ENCODE measurements at places on chromosomes 1 and 21.

GRCh38 chr1:193356249-193356648 is 169.8 kb upstream of the B3GALT2 start:
- no peak for DNase-seq

DNA sequence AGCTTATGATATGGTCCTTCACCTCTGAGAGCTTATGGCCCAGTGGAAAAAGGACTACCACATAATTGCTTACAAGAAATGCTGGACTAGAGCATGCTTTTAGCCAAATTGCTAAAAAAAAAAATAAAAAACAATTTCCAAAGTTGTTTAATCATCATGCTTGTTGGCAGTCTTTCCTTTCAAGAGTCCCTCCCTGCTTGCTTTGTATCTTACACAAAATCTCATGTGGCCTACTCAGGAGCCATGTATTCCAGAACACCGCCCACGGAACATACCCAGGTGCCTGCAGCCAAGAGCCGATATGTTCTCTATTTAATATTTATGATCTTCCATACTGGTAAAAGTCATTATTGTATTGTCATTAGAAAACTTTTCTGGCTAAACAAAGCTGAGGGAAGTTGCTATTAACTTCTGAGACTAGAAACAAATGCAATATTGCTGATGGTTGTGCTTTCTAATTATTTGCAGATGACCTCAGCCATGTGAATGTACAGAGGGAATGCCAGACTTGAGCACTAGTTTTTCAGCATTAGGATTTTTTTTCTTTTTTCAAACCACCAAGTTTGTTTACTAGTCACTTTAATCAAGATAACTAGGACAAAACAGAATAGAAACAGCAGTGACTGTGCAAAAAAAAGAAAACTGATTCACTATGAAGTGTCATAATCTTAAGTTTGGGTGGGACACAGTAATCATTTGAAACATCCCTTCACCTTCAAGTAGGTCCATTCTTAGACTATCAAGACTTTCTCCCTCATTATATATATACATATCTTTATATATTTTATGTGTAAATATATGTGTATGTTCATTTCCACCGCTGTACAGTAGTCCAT is 129.3 kb upstream of the GORAB start:
- no peak for DNase-seq

DNA sequence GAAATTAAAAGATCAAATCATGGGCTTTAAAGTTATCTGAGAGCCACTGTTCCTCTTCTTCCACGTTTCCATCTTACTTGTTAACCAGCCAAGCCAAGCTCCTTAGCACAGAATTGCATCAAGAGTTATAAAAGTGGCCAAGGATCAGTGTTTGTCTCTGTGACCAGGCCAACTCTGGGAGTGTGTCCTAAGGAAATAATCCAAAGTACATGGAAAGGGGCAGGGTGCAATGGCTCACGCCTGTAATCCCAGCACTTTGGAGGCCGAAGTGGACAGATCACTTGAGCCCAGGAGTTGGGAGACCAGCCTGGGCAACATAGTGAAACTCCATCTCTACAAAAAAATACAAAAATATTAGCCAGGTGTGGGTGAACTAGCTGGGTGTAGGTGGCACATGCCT is 10.0 kb upstream of the MPZL1 start:
- no peak for DNase-seq

- DNase-seq, result peak; percentile 61
Observed at GRCh38 chr1:19124273-19124672, 85.8 kb downstream of the UBR4 start.

DNA sequence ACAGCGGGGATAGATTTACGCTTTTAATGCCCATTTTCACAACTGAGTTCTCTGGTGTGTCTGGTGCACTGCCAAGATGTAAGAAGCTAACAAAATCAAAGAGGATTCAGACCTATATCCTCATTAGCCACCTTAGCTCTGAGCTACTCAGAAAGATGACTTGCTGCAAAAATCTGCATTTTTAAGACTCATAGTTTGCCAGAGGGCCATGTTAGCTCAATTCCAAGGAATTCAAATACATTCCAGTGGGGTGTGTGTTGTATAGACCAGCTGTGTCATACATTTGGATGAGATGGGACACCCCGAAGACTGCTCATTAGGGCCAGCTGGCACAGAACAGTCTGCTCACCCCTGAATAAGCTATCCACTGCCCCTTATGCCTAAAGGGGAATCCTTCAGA is 8.9 kb downstream of the DENND2D start:
- no peak for DNase-seq

GRCh38 chr1:108142773-108143394 is 57.3 kb downstream of the SLC25A24 start:
- DNase-seq, result no peak

DNA sequence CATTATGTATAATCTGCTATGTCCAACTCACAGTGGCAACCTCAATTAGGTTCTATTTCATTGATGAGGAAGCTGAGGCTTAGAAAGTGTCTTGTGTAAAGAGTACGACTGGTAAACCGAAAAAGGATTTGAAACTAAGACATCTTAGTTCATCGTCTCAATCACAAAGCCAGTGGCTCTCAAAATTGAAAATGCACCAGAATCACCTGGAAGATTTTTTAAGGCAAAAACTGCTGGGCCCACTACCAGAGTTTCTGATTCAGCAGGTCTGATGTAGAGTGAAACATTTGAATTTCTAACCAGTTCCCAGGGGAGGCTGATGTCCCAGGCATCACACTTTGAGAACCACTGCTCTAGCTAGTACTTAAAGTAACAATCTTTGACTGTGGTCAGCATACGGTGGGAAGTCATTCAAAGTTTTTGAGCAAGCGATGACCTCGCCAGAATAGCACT is 5.2 kb upstream of the LRRC53 start:
- peak; percentile 8 for DNase-seq

GRCh38 chr1:26079960-26080814 is 12.8 kb upstream of the TRIM63 start:
- DNase-seq, result no peak

- peak; percentile 41 for DNase-seq
Observed at GRCh38 chr1:158121604-158122254, 59.0 kb upstream of the CD1D start.

DNA sequence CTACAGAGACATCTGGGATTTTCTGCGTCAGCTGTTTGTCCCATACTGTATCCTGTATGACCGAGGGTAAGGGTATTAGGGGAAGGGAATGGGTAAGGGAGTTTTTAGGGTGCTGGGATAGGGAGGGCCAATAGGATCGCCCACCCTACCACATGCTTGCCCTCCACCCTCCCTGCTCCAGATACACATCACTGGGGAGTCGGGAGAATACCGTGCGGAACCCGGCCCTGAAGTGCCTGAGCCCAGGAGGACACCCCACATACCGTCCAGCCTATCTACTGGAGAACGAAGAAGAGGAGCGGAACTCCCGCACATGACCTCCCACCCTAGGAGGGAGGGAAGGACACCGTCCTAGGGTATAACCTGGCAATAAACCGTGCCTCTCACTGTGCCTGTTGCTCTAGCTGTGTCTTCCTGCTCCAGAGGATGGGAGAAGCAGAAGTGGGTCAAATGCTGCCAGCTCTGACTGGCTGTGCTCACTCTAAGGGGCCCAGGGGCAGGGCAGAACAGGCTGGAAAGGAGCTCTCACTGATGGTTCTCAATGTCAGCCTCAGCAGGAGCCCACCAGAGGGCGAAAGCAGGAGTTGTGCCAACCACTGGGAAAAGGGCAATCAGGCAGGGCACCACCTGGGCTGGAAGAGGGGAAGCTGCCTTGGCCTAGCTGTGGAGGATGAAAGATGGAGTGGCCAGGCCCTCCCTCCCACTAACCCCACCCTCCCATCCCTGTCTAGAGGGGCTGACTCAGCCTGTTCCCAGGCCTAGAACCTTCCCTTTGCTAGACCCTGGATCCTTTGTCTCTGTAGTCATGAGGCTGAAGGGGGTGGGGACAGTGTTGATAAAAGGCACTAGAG is 440 bp upstream of the LENEP start:
- no peak for DNase-seq

DNA sequence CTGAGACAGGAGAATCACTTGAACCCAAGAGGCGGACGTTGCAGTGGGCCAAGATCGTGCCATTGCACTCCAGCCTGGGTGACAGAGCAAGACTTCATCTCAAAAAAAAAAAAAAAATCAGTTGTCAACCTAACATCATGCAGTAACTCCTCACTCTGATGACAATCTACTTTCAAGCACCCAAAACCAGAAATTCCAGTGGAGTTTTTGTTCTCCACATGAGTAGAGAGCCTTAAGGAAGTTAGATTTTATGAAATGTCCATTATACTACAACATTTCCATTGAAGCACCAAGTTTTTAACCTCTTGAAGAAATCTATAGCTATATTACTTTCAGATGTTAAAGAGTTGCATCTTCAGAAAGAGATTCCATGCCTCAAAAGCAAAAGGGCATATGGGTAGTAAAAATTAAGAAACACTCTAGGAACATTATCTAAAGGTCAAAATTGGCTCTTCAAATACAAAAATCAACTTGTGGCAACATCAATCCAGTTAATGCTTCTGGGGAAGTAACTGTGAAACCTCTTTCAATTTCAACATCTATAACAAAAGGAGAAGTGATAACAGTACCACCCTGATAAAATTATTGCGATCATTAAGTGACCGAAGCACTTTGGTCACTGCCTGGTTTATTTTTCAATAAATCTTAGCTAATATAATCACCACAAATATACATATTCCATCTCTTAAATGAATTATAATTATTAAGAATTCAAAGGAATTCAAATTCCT is 7.7 kb downstream of the LPGAT1 start:
- DNase-seq, result no peak

- no peak for DNase-seq
Observed at GRCh38 chr1:226656601-226657277, 82.3 kb downstream of the ITPKB start.

- DNase-seq, result peak; percentile 45
Observed at GRCh38 chr1:8661185-8662110, 156.0 kb downstream of the RERE start.

GRCh38 chr1:61950418-61950817 is 208.1 kb downstream of the PATJ start:
- DNase-seq, result no peak

DNA sequence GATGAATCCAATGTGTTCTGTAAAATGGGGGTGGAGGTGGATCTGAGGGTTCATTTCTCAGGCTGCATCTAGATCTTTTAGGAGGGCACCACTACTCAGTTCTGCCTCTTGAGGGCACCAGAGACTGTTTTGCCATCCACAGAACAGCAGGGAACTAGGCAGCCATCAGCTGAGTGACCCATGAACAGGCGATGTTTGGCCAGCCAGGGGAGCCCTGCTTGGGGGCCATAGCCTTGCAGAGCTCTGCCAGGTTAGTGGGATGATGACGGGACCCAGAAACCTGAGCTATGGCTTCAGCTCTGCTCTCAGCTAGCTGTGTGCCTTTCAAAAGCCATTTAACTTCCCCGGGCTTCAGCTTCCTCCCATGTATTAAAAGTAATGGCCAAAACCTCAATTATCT is 13.4 kb upstream of the NOS1AP start:
- DNase-seq, result peak; percentile 69

DNA sequence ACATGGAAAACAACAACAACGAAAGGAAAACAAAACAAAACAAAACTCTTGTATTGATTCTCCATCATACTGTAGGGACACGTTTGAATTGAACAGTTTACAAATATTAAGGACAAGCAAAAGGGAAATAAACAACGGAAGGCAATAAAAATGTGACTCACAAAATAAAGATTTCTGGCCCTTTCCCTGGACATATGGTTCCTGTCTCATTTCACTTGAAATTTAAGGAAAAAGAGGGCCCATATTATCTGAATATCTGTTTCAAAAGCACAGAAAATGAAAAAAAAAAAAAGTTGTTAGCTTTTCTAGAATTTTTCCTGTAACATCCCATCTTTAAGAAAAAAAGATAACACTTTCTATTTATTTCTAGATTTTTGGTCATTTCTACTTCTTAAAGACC is 3.6 kb upstream of the PKN2 start:
- no peak for DNase-seq

GRCh38 chr1:115980998-115981993 is 5.0 kb downstream of the SLC22A15 start:
- DNase-seq, result peak; percentile 66

DNA sequence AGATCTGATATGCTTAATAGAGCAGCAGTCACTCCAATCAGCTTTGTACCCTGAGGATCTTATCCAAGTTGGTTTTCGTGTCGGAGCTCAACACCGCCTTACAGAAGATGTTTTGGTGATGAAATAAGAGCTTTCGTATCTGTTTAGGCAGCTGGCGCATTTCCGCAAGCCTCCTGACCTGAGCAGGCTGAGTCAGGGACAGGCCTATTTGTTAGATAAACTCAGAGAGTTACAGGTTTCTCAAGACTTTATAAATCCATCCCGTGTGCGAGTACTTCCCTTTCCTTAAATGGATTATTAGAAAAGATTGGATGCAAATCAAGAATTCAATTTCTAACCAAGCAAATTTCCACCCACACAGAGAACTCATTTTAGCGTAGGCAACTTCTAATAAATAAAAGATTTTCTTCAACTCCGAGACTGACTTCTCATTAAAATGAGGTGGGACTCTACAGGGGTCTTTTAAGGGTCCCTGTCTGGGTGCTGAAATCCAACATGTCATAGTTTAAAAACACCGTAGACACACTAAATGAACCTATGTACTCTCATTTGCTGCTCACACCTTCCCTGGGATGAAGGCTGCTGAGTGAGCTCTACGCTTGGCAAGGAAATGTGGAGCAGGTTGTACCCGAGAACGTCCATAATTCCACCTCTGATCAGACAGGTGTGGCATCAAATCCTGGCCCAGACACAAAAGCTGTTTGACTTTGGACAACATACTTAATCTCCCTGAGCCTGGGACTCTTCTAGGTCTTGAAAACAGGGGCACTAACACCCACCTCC is 106.9 kb upstream of the F3 start:
- DNase-seq, result no peak

- no peak for DNase-seq
Observed at GRCh38 chr1:10171105-10171767, 39.1 kb upstream of the KIF1B start.

DNA sequence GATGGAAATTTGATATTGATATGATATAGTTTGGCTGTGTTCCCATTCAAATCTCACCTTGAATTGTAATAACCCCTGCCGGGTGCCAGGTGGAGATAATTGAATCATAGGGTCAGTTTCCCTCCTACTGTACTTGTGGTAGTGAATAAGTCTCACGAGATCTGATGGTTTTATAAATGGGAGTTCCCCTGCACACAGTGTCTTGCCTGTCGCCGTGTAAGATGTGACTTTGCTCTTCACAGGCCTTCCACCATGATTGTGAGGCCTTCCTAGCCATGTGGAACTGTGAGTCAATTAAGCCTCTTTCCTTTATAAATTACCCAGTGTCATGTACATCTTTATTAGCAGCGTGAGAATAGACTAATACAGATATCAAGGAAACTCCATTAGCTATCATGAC is 74.6 kb downstream of the MAP3K7CL start:
- no peak for DNase-seq

- no peak for DNase-seq
Observed at GRCh38 chr1:236760986-236761385, 34.1 kb upstream of the MTR start.

DNA sequence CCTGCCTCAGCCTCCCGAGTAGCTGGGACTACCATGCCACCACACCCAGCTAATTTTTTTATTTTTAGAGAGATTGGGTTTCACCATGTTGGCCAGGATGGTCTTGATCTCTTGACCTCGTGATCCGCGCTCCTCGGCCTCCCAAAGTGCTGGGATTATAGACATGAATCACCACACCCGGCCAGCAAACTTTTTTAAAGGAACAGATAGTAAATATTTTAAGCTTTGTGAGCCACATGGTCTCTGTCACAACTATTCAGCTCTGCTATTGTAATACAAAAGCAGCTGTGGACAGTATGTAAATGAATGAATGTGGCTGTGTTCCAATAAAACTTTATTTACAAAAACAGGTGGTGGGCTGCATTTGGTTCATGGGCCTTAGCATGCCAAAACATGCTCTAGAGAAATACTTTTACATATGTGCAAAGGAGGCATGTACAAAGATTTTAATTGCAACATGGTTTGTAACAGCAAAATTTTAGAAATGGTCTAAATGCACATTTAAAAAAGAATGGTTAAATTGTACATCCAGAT is 47.0 kb downstream of the CDCP2 start:
- no peak for DNase-seq

Data from GM20000 (cell line).